Stimulated activated CD8-positive, alpha-beta memory T cell treated with anti-CD3 and anti-CD28 coated beads, Interleukin-7, amount 100 ng/mL, for 1 hour (primary cell): ENCODE measurements at places on chromosomes 13 and 19.

GRCh38 chr19:12975221-12975741, 5.9 kb downstream of the DAND5 start:
- DNase-seq: no peak

GRCh38 chr19:12801466-12802266, at the start of the genes PRDX2 and THSD8:
TSS of gene PRDX2 (minus strand) at chr19:12801800. CDS start at chr19:12801261, 539 bp downstream.
TSS of gene THSD8 (plus strand) at chr19:12802069. CDS start at chr19:12802072, 3 bp downstream.
- no peak for DNase-seq

DNA sequence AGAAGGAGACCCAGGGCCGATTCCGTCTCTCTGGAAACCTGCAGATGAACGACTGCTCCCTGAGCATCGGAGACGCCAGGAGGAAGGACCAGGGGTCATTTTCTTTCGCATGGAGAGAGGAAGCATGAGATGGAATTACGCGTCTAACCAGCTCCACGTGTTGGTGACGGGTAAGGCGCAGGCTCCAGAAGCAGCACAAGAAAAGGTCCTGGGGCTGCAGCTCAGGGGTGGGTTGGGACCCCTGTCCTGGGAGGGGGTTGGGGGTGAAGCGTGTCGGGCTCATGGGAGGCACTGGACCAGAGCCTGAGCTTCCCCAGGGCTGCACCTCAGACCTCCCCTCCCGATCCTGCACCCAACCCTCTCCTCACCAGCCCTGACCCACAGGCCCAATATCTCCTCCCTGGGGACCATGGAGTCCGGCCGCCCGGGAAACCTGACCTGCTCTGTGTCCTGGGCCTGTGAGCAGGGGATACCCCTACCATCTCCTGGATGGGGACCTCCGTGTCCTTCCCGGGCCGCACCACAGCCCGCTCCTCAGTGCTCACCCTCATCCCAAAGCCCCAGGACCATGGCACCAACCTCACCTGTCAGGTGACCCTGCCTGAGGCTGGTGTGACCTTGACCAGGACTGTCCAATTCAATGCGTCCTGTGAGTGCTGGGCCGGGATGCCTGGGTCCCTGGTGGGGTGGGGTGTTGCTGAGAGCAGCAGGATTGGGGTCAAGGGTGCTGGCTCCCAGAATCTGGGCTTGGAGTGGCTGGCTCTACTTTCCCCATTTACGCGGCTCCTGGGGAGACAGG, 39.6 kb upstream of the CD33 start:
- DNase-seq: no peak

- no peak for DNase-seq
These were observed 347.2 kb upstream of the ARGLU1 start for GRCh38 chr13:106915146-106915545.

DNA sequence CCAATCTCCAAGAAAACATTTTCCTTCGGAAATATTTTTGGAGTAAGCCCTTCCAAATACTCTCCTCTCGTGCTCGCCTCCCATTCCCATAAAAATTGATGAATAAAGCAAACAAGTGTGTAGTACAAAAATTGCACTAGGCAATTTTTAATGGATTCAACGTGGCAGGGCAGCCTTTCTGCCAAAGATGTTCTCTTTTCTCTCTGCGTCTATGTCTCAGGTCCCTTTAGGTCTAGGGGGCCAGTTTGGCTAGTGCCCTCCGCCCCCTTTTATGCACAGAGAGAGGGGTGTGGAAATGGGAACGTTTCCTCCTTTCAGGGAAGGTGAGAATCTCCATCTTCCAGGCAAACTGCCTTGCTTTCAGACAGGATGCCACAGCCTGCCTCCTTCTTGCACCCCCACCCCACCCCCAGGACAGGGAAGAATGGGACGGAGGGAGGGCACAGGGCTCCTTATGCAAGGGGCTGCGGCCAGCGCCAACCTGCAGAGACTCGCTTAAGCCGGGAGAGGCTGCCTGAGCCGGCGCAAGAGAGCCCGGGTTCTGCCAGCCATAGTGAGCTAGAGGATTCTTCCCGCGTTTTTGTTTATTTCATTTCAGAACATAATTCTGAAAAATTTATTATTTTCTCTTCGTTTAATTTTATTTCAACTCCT, 2.7 kb upstream of the ZIC2 start:
- DNase-seq: no peak

DNA sequence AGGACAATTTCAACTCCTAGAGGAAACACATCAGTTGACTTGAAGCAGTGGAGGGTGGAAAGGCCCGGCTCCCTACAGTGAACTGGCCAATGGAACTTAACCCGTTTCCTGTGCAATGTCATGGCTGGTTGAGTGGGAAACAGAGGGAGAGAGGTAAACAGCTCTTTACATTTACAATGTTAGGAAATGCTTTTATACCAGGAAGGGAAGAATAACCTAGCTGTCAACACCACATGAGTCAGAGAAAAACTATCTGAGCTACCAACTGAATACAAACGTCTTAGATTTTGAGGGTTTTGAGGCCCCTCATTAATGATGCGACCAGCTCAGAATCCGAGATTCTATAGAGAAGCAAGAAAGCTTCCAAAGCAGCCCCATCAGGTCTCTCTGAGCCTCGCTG, 36.7 kb downstream of the CARD8 start:
- no peak for DNase-seq

- no peak for DNase-seq
These were observed 394.4 kb downstream of the GPC6 start for GRCh38 chr13:93621051-93621450.

DNA sequence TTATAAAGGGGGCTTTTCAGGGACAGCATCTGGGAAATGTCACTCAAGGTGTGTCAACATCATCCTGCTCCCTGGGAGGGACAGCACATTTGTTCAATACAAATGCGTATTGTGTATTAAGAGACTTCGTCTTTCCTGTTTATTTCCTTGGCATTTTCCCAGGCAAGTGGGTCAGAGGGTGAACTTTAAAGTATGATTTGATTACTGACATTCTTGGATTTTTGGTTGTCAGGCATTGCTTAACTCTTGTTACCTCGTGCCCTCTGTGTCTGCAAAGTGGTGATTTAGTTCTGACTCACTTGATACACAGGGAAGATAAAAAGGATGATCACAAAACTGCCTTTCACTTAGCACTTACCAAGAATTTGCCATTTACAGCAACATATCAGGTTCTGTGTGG, 292.7 kb downstream of the SUCLA2 start:
- no peak for DNase-seq

DNA sequence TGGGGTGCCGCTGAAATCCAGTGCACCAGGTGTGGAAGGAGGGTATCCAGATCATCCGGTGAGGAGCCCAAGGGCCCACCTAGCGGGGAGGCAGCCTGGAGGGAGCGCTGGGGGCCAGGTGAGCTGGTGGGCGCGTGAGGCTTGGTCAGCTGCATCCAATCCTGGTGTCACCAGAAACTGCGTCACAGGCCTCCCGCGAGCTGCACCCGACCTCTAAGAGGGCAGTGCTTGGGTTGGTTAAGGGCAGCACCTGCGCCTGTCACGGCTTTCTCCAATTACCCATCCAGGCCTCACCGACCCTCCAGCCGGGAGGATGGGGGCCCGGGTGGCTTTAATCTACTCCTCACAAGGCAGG, 284 bp downstream of the RNF17 start:
- no peak for DNase-seq

DNA sequence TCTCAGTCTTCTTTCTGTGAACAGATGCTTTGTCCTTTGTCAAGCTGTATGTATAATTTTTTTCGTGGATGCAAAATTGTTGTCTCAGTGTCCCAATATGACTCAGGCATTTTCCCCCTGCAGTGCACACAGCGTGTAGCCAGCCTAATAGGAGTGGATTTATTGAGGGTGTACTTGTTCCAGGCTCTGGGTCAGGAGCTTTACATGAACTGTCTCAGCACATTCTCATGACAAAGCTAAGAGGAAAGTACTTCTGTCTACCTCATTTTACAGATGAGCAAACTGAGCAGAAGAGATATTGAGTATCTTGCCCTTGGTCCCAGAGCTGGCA, 50.8 kb downstream of the STK24 start:
- no peak for DNase-seq

GRCh38 chr13:53144826-53145225, 116.2 kb downstream of the OLFM4 start:
- DNase-seq: no peak

DNA sequence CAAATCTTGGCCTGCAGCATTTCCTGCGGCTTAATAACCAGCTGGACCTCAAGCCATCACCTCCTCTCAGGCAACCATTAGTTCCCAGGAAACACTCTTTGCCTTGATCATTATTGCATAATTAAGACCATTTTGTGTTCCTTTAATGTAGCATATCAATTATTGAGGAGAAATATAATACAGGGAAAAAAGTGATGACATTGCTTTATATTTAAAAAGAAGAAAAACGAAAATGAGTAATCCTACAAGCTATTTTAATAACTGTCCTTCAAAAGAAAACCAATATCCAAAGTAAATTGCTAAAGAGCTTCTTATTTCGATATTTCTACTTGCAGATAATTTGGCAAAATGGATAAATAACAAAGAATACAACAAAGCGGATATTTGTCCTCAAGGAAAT, 1084.7 kb downstream of the EFNB2 start:
- DNase-seq: no peak

DNA sequence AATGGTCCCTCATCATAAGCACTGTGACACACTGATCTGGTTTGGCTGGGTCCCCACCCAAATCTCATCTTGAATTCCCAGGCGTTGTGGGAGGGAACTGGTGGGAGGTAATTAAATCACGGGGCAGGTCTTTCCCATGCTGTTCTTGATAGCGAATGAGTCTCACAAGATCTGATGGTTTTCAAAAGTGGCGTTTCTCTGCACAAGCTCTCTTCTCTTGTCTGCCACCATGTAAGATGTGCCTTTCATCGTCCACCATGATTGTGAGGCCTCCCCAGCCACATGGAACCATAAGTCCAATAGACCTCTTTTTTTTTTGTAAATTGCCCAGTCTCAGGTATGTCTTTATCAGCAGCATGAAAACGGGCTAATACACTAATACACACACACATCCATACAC, 6.9 kb upstream of the GPR4 start:
- DNase-seq: no peak

GRCh38 chr19:42657556-42657955, 62.8 kb upstream of the CEACAM8 start:
- no peak for DNase-seq

DNA sequence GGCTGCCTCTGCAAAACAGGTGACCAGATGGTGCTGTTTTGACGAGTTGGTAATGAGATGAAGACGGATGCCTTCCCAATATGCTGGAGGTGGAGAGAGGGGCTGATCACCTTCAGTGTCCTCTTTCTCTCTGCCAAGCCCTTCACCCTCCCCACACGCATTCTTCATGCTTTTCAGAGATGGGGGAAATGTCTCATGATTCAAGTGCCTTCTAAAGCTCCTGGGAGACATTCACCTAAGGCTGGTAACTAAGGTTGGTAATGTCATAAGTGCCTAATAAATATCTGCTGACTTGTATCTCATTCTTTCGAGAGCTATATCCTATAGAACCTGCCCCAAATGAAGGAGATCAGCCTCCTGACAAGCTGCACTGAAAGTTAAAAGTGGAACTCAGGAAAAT, 86.2 kb upstream of the MBNL2 start:
- DNase-seq: no peak

- no peak for DNase-seq
These were observed 21.3 kb upstream of the MIR17HG start for GRCh38 chr13:91326146-91326545.

GRCh38 chr13:39688699-39689405, 33.4 kb downstream of the COG6 start:
- DNase-seq: no peak

DNA sequence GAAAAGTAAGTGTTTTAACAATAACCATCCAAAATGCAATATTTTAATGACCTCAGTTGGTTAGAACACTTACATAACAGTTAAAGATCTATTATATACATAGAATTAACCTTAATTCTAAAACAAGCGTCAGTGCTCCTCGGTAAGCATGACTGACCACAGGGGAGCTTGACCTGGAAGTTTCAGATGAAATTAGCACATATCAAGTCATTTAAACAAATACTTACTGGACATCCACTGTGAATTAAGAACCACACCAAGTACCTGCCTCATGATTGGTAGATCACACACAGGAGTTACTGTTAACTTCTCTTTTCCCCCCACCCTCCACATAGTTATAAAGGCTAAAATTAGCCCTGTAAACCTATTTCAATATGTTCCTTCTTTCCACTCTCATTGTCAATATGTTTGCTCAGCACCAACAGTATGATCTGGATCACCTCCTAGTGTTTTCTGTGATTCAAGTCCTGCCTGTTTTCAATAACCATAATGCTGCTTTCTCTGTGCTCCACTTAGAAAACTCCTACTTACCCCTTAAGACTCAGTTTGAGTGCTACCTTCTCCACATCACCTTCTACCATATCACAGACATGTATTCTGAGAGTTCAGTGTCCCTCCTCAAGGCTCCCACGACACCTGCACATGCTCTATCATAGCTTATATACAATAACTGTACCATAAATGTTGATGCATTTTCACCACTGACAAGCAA, 209.0 kb downstream of the VWA8 start:
- DNase-seq: no peak

GRCh38 chr13:20728579-20729311, 25.2 kb downstream of the IL17D start:
- no peak for DNase-seq

- no peak for DNase-seq
These were observed 328.1 kb downstream of the TBC1D4 start for GRCh38 chr13:75153834-75154233.

GRCh38 chr13:48429886-48430285, 17.0 kb upstream of the LPAR6 start:
- no peak for DNase-seq

DNA sequence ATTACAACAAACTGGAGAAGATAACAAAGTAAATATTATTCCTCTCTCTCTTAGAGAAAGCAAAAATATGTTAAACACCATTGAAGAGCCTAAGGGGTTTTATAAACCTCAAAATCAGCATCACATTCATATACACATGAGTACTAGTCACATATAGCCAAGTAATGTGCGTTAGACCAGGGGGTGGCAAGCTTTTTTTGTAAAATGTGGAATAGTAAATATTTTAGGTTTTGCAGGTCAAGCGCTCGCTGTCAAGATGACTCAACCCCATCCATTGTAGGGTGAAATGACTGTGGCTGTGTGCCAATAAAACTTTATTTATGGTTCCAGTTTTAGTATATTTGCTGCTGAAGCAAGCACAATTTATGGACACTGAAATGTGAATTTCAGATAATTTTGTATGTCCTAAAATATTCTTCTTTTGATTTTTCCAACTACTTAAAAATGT, 21.7 kb downstream of the RFX2 start:
- DNase-seq: no peak

DNA sequence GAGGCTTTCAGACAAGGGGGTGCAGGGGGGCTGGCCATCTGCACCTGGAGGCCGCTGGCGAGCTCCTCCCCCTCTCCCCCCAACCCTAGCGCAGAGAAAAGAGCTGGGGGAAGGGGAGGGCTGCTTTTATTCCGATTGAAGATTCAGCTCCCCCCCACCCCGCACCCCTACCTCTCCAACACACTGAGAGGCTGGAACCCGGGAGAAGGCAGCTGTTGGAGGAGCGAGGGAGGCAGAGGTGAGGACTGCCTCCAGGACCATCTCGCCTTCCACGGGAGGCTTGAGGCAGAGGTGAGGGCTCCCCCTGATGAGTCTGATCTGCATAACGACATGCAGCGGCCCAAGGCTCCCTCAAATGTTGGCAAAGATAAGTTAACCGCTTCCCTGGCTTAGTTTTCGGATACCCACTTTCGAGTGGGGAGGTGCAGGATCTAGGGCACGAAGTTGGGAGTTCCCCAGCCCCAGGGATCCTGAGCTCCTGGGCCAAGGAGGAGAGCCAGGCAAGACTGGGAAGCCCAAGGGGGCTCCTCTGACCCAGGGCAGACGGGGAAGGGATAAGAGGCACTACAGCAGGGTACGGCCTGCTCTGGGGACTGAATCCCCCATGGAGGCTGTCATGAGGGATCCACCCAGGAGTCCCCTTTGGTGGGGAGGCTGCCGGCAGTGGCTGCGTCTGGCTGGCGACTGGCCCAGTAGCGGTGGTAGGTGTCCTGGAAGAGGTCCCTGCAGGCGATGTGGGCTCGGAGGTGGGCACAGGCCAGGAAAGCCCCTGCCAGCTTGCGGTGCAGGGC, 1.2 kb upstream of the NUMBL start:
- no peak for DNase-seq
